Activated CD4-positive, alpha-beta T cell treated with anti-CD3 and anti-CD28 coated beads for 36 hours (primary cell): ENCODE measurements at places on chromosomes 16 and 17. TPM values are rescaled to one million over a fixed set of nuclear protein-coding genes. Genes with fewer than 3 reads are reported as not detected.

GRCh38 chr17:80030730-80031410 is 4.8 kb downstream of the TBC1D16 start:
- no peak for DNase-seq

TEFM gene
- 15.3 TPM for total RNA-seq

- DNase-seq, result peak; percentile 51
These were observed 733 bp downstream of the CHRNB1 start for GRCh38 chr17:7445619-7445968.

ANKRD40CL gene
- total RNA-seq, result not detected

KRT31 gene
- not detected for total RNA-seq

DNA sequence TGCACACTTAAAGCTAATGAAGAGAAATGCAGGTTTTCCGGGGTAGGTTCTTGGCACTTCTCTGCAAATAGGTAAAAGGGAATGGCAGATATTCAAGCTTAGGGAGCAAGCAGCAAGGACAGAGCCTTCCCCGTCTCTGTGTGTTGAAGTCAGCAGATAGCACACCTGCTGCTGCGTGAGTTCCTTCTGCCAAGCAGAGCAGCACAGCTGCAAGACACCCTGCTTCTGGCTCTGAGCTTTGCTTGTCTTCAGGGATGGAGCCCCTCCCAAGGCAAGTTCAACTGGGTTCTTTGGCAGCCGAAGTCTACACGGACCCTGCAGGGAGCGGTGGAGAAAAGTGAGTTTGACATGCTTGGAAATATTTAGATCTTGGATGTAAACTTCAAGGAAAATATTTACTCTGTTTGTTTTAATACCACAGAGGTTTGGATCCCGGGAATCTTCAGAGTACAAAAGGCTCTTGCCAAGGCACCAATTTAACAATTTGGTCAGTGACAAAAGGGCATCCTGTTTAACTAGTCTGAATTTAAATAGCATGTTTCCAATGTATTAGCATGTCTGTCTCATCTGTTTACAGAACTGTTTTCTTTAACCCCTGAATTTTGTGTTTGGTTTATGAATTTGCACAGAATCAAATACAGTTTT is 113.4 kb upstream of the KCNJ16 start:
- DNase-seq, result no peak

GRCh38 chr17:38562903-38563302 is 42.8 kb downstream of the SRCIN1 start:
- no peak for DNase-seq

ITGB3 gene
- not detected for total RNA-seq

GINS2 gene
- total RNA-seq, result 87.5 TPM

GRCh38 chr17:59634632-59635541 is 15.2 kb downstream of the CLTC start:
- DNase-seq, result no peak

DNA sequence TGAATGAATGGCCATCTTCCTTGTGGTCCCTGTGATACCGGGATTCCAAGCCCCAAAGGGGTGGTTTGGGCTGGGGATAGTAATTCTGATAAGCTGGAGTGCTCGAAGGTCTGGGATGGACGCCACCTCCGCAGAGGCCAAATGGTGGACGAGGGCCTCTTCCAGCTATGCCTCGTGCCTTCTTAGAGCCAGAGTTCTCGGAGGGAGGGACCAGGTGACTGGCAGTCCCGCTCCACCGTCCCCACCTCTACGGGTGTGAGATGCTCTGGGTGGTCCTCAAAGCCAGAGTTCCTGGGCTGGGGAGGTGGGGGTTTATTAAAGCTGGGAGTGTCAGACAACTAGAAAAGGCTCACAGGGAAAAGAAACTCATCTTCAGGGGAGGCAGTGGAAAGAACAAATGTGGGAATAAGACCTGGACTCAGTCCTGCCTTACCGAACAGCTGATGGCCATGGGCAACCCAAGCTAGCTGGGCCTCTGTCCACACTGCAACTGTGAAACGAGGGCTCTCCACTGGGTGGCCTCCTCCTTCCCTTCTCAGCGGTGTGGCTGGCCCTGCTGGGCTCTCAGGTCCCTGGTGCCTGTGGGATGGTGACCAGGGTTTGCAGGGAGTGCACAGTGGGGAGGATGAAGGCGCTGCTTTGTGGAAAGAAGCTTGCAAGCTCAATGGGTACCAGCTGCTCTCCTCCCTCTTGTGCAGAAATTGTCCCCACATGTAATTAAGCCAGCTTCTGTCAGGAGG is 75.2 kb downstream of the N4BP1 start:
- DNase-seq, result no peak

DNA sequence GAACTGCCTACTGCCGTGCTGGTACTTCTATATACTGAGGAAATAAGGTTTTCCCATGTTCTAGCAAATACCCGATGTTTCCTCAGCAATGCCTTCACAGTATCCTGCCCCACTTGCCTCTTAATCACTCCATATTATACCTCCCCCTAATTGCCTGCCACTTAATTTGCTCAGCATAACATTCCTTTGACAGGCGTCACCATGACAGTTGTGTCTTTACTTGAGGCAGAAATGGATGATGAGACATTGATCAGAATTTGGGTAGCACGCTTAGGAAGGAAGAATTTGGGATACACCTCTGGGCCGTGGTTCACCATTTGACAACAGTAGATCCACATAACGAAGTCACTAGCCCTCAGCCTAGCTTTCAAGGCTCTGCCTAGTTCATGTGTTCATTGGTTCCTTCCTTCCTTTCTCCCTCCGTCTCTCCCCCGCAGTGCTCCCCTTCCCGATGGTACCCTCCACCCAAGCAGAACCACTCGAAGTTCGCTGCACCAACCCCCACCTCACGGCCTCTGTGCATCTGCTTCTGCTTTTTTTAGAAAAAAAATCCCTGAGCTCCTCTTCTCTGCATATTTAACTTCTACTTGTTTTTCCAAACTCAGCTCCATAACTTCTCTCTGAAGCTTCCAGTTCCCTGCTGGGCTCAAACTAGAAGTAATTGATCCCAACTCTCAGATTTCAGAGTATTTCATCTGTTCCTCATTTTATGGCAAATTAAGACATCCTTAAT is 19.4 kb downstream of the IQCK start:
- no peak for DNase-seq

DNA sequence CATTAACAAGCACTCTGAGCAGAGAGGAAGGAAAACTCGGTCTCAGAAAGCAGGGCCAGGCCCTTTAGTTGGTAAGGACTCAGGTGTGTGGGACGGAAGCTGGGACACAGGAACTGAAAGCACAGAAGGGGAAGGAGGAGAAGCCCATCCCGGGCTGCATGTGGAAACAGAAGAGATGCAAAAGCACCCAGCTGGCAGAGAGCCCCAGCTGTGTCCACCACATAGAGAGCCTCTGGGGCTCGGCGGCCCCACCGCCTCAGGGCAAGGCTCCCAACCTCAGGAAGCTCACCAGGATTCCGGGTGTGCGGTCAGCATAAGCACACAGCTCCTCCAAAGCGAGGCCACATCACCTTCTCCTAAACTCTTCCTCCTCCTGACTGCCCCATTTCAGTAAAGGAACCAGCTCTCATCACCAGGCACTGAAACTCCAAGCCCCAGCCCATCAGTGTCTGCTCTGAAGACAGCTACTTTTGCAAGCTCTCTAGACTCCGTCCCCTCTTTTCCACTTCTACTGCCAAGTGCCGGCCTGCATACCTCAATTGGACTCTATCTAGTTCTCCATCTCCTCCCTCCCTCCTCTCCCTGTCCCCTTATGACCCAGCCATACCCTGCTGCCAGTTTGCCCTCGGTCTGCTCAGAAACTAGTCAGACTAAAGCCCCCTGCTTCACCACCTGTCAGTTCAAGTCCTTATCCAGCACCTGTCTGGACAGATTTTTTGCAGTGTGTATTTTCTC is 6.0 kb downstream of the ST3GAL2 start:
- no peak for DNase-seq

DNA sequence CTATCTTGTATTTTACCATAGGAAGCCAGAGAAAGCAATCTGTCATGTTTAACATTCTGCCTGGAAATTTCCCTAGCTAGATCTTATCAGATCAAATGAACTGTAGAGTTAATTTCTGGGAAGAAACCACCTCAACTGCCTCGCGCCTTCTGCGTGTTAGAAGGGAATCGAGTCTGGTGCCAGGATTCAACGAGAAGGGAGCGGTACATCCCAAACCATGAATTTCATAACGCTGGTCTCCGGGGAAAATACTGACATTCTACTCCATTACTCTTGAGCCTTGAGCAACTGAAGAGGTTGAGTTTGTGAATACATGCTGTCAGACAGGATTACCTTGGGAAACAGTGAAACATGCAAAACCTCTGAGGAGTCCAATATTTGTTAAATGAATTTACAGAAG is 35.2 kb downstream of the MPHOSPH6 start:
- no peak for DNase-seq

DNA sequence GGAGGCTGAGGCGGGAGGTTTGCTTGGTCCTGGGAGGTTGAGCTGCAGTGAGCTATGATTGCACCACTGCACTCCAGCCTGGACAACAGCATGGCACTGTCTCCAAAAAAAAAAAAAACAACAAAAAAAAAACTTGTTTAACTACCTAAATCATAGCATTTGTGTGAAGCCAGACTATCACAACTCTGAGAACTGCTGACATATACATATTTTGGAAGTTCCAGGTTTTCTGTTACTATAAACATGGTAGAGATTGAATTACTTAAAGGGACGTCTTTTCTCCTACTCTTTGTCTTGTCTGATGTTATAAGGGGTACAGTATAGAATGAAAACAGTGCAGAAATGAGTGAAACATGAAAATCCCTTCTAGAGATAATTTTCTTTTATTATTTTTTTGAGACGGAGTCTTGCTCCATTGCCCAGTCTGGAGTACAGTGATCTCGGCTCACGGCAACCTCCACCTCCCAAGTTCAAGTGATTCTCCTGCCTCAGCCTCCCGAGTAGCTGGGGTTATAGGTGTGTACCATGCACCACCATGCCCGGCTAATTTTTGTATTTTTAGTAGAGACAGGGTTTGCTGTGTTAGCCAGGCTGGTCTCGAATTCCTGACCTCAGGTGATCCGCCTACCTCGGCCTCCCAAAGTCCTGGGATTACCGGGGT is 18.4 kb downstream of the ABCC1 start:
- no peak for DNase-seq

EPOP gene
- 31.8 TPM for total RNA-seq

DNA sequence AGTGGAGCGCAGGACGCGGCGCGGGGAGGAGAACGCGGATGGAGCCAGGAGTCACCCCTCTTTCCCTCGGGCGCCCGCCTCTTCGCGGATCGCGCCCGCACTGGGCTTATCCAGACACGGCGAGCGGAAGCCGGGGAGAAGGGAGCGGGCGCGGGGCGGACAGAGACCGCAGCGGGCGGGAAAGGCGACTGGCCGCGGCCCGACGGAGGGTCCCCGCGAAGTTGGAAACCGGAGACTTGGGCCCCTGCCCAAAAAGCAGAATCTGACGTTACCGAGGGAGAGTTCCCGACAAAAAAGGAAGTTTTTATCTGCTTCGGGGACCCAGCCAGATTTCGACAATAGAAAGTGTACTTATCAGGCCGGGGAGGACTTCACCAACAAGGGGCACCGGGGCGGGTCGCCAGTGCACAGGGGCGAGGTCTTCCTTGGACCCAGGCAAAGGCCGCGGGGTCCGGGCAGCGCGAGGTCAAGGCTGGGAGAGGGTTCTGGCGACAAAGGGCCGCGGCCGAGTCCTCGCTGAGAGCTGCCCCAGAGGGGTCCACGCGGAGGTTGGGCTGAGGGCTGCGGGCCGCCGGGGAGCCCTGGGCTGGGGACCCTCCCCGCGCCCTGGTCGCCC is 519 bp downstream of the ST6GALNAC2 start:
- DNase-seq, result peak; percentile 38

DNA sequence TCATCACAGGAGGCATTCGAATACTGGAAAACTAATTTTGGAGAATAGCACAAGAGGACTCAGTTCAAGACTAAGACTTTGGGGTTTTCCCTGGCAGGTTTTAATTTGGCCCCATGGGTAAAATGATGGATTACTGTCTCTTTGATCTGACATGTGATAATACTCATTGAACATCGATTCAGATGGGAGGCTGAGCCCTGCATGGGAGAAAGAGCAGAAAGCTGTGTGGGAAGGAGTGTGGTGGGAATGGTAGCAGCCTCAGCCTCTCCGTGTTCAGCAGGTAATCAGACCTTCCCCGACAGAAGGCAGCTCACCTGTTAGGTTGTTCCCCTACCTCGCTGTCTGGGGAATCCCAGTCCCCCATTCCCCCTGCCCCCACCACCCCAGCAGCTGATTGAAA is 124.7 kb upstream of the TNRC6C start:
- DNase-seq, result no peak

GRCh38 chr17:82940226-82941020 is 100.6 kb upstream of the ZNF750 start:
- no peak for DNase-seq

GRCh38 chr16:47734081-47734857 is 273.1 kb downstream of the PHKB start:
- DNase-seq, result no peak

DNA sequence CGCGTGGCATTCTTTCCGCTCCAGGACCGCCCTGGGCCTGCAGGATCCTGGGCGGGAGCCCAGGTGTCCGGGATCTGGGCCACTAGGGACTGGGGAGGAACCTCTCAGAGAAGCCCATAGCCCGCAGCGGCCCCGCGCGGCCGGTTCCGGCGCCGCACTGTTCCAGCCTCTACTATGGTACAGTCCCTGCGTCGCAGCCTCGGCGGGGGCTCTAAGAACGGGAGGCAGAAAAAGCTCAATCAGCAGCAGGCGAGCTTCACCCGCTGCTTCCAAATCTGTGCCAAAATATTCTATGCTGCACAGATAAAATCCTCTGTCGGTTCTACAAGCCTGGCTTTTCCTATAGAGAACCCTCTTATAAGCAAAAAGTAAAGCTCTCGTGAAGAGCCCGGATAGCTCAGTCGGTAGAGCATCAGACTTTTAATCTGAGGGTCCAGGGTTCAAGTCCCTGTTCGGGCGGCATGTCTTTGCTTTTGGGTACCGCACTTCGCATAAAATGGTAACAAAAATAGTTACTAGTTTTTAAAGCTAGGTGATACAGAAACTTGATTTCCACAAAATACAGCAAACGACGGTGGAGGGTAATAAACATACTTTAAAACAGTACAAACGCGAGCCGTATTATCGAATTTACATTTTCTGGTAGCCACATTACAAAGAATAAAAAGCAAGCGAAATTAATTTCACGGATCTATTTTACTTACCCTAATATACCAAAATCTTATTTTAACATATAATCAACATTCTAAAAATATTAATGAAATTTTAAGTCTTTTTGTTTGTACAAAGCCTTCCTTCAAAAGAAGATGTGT is 661 bp upstream of the ALOXE3 start:
- DNase-seq, result peak; percentile 94

DNA sequence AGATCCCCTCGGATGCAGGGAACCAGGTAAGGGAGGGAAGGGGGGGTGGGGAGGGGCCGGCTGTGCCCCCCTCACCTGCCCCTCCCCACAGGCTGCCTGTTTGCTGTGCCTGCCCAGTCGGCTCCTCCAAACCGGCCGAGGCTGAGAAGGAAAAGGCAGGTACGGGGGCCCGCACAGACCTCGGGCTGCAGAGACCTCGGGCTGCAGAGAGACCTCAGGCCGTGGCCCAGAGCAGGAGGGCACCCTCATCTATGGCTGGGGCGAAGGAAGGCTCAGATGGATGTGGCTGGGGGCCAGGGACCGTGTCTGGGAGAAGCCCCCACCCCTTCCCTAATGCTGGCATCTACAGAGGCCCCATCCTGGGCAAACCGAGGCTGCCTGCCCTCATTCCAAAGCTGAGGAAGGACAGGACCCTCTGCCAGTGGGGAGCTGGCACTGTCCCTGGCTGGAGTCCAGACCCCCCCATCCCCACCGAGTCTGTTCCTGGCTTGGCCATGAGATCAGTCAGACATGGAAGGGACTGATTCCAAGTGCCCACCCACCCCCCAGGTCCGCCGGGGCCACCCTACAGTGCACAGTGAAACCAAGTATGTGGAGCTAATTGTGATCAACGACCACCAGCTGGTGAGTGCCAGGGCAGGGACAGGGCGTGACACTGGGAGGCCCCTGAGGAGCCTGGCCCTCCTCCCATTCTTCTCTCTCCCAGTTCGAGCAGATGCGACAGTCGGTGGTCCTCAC is 13.7 kb downstream of the ADAM11 start:
- no peak for DNase-seq
